SHP77 (cell line): ENCODE measurements at places on chromosomes 6 and 20.

- DNase-seq, result no peak
Observed at GRCh38 chr6:129645106-129645829, 64.7 kb downstream of the ARHGAP18 start.

- no peak for DNase-seq
Observed at GRCh38 chr20:40612247-40612646, 76.8 kb downstream of the MAFB start.

GRCh38 chr6:16257999-16258708 lies 19.8 kb downstream of the GMPR start:
- DNase-seq, result no peak

DNA sequence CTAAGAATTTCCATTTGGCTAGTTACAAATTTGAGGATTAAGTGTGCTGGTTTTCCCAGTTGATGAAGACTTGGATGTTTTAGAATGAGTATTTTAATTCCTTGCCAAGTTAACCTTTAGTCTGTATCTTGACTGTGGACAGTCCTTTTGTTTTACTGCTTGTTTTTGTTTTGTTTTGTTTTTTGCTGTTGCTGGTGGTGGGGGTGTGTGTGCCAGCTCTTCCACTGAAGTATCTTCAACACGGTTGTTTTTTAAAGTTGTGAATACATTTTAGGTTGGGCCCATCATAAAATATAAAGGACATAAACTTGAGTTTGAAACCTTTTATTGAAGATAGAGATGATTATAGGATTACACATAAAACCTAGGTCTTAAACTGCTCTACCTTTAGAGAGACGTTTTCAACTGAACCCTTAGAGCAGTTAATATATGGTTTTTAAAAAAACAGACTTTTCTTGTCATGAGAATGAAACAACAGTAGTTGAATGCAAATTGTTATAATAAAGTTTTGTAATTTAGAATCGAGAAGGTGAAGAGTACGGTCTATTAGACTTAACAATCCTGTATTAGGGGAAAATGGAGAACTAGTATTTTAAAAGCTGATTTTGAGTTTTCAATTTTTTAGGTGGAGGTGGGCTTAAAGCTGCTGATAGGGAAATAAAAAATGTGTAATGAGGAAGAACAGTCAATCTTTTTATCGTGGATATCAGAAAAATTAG lies 4.0 kb downstream of the QKI start:
- no peak for DNase-seq

- no peak for DNase-seq
Observed at GRCh38 chr6:137846772-137847313, 20.2 kb upstream of the TNFAIP3 start.

- DNase-seq, result no peak
Observed at GRCh38 chr6:34389034-34389433, 3.4 kb downstream of the NUDT3 start.

- no peak for DNase-seq
Observed at GRCh38 chr20:35316086-35316485, 23.9 kb upstream of the FAM83C start.

GRCh38 chr20:30985386-30985785 lies 272.1 kb upstream of the DEFB115 start:
- no peak for DNase-seq

GRCh38 chr6:143323729-143324470 lies 126.6 kb downstream of the ADAT2 start:
- DNase-seq, result no peak

DNA sequence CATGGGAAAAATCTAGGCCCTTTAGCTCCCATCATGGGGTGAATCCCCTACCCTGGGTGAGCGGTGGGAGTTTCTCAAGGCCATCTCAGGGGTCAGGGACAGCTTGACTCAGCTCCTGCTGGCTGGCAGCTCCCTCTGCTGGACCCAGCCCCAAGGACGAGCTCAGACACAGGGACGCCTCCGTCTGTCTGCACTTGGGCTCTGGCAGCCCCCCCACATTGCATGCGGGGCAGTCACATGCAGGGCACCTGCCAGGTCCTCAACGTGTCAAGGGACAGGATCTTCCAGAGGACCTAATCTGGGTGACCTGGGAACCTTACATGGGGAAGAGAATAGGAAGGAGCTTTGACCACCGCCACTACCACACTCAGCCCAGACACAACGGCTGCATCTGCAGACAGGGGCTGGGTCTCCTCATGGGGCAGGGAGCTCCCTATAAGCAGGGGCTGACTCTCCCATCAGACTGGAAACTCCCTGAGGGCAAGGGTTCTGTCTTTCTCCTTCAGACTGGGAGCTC lies 173.4 kb downstream of the MRPL14 start:
- DNase-seq, result no peak

- peak; percentile 67 for DNase-seq
Observed at GRCh38 chr6:56399672-56400263, 152.4 kb upstream of the COL21A1 start.

- no peak for DNase-seq
Observed at GRCh38 chr6:51569594-51569993, 517.8 kb downstream of the PKHD1 start.

DNA sequence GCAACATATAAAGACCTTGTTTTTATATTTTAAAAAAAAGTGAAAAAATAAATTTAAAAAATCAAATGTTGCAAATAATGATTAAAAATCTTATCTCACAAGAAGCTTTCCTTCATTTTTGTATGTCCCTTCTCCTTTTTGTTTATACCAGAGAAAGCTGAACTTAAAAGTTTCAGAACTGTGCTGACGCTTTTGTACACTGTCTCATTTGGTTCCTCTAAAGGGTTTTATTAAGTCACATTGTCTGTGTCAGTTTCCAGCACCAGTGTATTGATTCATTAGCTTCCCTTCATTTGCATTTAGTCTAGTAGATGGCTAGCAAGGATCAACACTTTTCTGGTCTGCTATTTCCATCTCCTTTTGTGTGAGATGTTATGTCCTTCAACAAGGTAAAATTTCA lies 6.7 kb downstream of the PCED1A start:
- no peak for DNase-seq
